ENCODE measurements at places on chromosomes 5 and 9.

DNA sequence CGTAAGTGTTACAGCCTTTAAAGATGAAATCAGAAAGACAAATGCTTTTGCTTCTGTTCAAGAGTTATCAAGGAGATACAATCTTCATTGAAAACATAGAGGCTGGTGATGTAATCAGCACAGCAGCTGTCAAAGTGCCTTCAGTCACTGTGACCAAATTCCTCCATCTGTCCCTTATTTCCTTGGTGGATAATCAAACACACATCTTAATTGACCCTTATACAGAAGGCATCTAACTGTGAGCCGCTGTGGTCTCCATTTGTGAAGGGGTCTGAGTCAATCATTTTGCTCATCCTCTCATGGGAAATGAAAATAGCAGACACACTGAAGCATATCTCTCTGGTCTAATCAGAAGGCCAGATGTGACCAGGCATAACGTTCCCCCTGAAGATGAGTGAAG is 130.1 kb upstream of the TLR4 start:
- no peak for DNase-seq

- no peak for DNase-seq
These were observed 2.4 kb upstream of the DAB2 start for GRCh38 chr5:39427229-39427628.

GRCh38 chr9:101791938-101792337 is 53.5 kb upstream of the GRIN3A start:
- DNase-seq = peak; percentile 20

- DNase-seq = no peak
These were observed 1.5 kb downstream of the RASGRF2 start for GRCh38 chr5:80961376-80962281.

DNA sequence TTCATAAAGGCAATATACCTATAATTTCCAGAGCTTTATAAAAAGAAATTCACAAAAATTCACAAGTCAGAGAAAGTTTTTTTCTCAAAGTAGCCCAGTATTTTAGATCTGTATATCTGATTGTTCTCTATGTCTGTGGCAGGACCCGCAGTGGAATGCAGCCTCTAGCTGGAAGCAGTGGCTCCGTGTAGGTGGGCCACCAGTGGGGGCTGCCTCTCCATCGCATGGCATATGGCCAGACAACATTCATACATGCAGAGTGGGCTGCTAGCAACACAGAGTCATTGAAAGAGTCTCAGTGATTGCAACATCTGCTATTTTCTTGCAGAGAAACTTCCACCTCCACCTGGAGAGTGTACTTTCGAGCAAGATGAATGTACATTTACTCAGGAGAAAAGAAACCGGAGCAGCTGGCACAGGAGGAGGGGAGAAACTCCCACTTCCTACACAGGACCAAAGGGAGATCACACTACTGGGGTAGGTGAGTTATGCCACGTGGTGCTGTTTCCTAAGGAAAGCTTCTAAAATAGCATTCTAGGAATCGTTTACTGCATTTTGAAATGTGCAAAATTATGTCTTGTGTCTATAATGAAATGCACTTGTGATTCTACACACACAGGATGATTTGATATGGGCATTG is 88.5 kb upstream of the SMC5 start:
- no peak for DNase-seq

DNA sequence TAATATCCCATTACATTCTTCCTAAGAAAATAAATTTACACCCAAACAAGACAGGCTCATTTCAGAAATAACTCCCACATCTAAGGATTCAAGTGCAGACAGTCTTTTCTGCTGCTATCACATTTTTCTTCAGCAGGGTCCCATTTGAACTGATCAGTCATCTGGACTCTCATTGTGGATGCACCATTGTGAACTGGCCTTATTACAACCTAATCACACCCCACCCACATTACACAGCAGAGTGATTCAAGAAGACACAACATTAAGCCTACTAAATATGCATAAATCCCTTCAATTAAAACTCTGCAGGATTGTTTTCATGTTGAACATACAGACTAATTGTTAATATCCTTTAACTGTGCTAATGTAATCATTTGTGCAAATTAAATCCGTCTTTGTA is 146.2 kb downstream of the CDH12 start:
- no peak for DNase-seq

GRCh38 chr9:122053064-122053463 is 40.0 kb downstream of the TTLL11 start:
- no peak for DNase-seq

DNA sequence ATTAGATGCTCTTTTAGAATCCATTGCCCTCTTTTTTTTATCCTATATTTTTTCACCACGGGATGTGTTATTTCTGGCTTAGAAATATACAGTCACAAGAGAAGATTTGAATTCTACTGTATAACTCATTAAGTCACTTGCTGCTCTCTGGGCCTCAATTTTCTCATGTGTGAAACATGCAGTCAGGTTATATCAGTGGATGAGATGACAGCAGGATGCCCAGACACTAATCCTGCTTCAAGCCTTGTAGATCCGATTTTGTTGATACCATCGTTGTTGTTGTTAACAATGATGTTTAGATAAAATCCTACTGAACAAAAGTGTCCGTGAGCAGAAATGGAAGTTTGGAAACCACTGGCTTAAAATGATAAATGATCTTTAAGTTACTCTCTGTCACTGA is 421.9 kb upstream of the DMAC1 start:
- no peak for DNase-seq

- no peak for DNase-seq
These were observed 28.8 kb upstream of the ISOC1 start for GRCh38 chr5:129065721-129066120.

Measured in foreskin keratinocyte (primary cell).